ENCODE measurements at places on chromosomes 6 and 20.

DNA sequence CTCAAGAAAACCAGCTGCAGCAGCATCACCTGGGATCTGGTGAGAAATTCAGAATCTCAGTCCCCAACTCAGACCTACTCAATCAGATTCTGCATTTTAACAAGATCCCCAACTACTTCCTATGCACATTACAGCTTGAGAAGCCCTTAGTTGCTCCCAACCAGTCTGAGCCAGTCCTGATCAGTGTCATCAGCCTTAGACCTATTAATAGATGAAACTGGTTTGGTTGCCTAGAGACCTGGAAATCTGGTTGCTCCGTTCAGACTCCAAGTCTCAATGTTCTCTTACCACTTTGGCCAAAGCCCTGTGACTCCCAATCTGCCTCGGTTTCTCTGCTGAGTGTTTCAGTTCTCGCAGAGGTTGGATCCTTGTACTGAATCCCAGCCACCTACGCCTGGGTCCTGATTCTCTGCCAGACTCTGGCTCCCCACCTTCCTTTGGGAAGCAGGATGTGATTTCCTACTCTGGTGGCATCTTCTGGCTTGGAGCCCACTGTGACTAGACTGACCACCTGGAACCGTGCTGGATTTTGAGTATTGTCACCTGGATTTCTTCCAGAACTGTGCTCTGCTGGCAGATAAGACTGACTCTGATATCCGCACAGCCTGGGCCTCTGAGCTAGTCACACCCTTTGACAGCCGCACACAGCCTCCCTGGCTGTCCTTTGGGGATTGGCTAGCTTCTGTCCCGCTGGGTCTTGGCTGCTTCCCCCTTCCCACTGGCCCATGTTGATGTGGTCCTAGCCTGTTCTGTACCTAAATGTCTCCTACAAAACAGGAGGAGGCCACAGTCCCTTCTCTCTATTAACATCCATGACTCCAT lies 20.3 kb upstream of the ATXN1 start:
- peaks cover 3% of the 10 kb centered on the region for H3K27me3 ChIP-seq
- no peak for DNase-seq
- no peaks in the 10 kb centered on the region for H3K36me3 ChIP-seq
- H3K4me1 ChIP-seq, result no peaks in the 10 kb centered on the region
- H3K4me3 ChIP-seq, result no peak overlapping the region

DNA sequence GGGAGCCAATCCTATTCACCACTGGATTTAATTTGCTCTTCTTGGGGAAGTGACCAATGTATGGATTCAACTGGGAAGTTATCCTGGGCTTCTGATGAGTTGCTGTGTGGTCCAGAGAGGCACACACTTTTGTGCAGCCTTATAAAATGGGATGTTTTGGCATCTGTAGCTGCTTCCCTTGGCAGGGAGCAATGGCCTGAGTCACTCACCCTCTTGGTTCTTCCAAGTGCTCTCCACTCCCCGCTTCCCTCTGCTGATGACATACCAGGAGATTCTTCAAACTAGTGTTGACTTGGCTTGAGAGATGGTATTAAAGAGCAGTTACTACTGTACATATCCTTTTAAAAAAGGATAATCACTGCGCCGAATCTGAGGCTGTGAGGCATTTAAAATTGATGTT lies 105.8 kb downstream of the JARID2 start:
- no peak overlapping the region for H3K27ac ChIP-seq
- no peaks in the 10 kb centered on the region for H3K27me3 ChIP-seq
- H3K4me1 ChIP-seq, result peaks cover 15% of the 10 kb centered on the region
- no peak overlapping the region for H3K4me3 ChIP-seq
- H3K36me3 ChIP-seq, result no peaks in the 10 kb centered on the region

- H3K36me3 ChIP-seq, result peaks cover 16% of the 10 kb centered on the region
- no peak overlapping the region for H3K4me3 ChIP-seq
- no peak for DNase-seq
- no peak overlapping the region for H3K27ac ChIP-seq
Measured at GRCh38 chr20:10060226-10060625, 25.4 kb downstream of the ANKEF1 start.

- H3K27ac ChIP-seq, result peak overlapping the region; percentile 88
- no peaks in the 10 kb centered on the region for H3K27me3 ChIP-seq
- peaks cover 5% of the 10 kb centered on the region for H3K36me3 ChIP-seq
- no peak overlapping the region for H3K4me3 ChIP-seq
- no peak for DNase-seq
Measured at GRCh38 chr6:21997119-21998037, 299.5 kb downstream of the PRL start.

DNA sequence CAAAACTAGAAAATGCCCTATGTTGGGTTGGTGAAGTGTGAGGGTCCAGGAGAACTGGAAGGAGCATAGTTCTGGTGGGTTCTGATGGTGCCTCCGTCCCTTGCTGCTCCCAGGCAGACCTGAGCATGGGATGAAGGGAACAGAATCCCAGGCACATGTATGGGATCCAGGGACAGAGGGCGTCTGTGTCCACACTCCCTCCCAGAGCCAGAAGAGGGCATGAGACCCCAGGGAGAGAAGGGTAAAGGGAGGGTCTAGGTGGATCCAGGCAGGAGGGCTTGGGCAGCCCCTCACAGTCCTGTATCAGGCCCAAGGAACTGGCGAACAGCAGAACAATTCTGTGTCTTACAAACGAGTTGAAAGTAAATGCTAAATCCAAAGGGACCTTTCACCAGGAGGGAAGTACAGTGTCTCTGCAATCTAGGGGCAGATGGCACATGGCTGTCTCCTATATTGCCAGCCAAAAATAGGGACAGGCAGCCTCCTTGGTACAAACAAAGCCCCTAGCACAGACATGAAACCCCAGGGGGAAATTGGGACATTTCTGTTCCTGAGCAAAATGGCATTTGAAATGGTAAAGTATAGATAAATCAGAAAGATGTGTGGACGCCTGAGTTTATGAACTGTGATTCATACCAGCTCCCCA lies 2.5 kb upstream of the BPIFA1 start:
- H3K4me3 ChIP-seq, result no peak overlapping the region
- H3K27me3 ChIP-seq, result peaks cover 65% of the 10 kb centered on the region
- DNase-seq, result no peak

- no peak overlapping the region for H3K4me3 ChIP-seq
- H3K27me3 ChIP-seq, result peaks cover 51% of the 10 kb centered on the region
- no peak for DNase-seq
- H3K36me3 ChIP-seq, result no peaks in the 10 kb centered on the region
- no peaks in the 10 kb centered on the region for H3K4me1 ChIP-seq
Measured at GRCh38 chr6:33104887-33105286, 29.1 kb downstream of the HLA-DPB1 start.

Measured in progenitor cell of endocrine pancreas (in vitro differentiated cells).